ENCODE measurements at places on chromosomes 13 and 19.

DNA sequence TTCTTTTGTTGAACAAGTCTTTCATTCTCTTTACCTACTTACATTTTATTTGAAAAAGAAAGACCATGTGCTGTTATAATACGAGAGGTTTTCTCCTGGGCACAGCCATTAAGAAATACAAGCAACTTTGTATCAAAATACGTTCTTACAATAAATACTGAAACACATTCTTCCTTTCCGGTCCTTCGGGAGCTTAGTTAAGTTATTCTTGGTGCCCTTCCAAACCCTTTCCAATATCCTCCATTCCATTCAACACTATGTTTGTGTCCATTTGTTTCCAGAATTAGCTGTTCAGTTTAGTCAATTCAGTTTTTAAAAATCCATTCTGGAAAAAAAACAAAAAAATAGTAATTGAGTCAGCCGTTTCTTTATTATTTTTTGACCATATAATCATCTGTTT is 746.8 kb upstream of the SLC10A2 start:
- DNase-seq = no peak
- H3K27ac ChIP-seq = no peak overlapping the region
- no peak overlapping the region for H3K4me3 ChIP-seq
- H3K36me3 ChIP-seq = no peaks in the 10 kb centered on the region

- no peak for DNase-seq
- H3K4me3 ChIP-seq = no peak overlapping the region
- no peaks in the 10 kb centered on the region for H3K36me3 ChIP-seq
- H3K27me3 ChIP-seq = no peaks in the 10 kb centered on the region
- no peak overlapping the region for H3K27ac ChIP-seq
- H3K4me1 ChIP-seq = no peaks in the 10 kb centered on the region
Measured at GRCh38 chr13:80166352-80166751, 174.6 kb downstream of the SPRY2 start.

DNA sequence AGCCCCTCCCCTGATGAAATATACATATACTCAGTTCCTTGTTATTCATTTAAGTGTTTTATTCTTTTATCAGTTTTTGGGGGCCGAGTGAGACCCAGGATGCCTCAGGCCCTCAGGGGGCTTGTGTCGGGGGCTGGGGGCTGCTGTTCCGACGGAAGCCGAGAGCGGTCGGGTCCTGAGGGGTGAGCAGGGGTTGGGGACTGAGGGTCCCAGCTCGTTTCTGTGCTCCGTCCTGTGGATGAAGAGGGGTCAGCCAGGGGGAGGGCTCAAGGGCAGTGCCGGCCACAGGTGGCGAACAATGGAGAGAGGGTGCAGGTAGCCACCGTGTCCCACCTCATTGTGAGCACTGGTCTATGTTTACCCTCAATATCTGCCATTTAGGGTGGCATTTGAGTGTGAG is 1.9 kb downstream of the PCP2 start:
- no peak for DNase-seq
- H3K27ac ChIP-seq = no peak overlapping the region

DNA sequence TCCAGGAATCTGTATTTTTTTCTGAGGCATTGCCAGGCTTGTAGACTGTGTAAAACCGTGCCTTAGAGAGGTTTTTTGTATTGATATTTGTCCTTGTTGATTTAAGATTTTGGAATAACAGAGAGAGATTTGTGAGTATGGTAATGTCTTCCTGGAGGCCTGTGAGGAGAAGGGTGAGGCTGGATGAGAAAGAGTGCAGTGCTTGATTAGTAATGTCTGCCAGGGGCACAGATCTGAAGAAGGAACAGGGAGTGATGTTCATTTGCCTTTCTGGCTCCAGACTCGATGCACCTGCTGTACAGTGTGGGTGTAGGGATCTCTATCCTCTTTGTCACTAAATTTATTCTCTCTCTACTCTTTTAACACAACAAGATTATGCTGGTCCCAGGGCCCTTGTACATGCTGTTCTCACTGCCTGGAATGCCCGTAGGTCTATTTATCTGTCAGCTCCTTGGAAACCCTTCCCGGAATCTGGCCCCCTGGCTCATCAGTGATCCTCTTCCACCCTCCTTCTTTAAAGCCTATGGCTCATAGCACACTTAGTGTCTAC is 4.2 kb downstream of the FIZ1 start:
- no peak overlapping the region for H3K27ac ChIP-seq
- H3K4me1 ChIP-seq = peaks cover 12% of the 10 kb centered on the region
- peaks cover 44% of the 10 kb centered on the region for H3K36me3 ChIP-seq
- DNase-seq = no peak
- no peaks in the 10 kb centered on the region for H3K27me3 ChIP-seq
- H3K4me3 ChIP-seq = no peak overlapping the region

- no peak overlapping the region for H3K4me3 ChIP-seq
- DNase-seq = peak; percentile 54
- H3K27me3 ChIP-seq = peaks cover under 1% of the 10 kb centered on the region
- no peaks in the 10 kb centered on the region for H3K36me3 ChIP-seq
- no peak overlapping the region for H3K27ac ChIP-seq
Measured at GRCh38 chr19:39212375-39212742, 8.3 kb upstream of the SYCN start.

GRCh38 chr13:40187841-40188591 is 478.4 kb downstream of the FOXO1 start:
- no peaks in the 10 kb centered on the region for H3K36me3 ChIP-seq
- no peak for DNase-seq
- H3K4me1 ChIP-seq = peaks cover 20% of the 10 kb centered on the region

GRCh38 chr19:51810223-51810622 is 15.3 kb downstream of the FPR3 start:
- no peak overlapping the region for H3K27ac ChIP-seq
- peaks cover 36% of the 10 kb centered on the region for H3K4me1 ChIP-seq
- peak; percentile 31 for DNase-seq
- no peaks in the 10 kb centered on the region for H3K27me3 ChIP-seq
- no peak overlapping the region for H3K4me3 ChIP-seq

- peak; percentile 51 for DNase-seq
- H3K27me3 ChIP-seq = no peaks in the 10 kb centered on the region
- H3K27ac ChIP-seq = peak overlapping the region; percentile 97
Measured at GRCh38 chr13:30466841-30467252, 1.1 kb upstream of the HMGB1 start.

DNA sequence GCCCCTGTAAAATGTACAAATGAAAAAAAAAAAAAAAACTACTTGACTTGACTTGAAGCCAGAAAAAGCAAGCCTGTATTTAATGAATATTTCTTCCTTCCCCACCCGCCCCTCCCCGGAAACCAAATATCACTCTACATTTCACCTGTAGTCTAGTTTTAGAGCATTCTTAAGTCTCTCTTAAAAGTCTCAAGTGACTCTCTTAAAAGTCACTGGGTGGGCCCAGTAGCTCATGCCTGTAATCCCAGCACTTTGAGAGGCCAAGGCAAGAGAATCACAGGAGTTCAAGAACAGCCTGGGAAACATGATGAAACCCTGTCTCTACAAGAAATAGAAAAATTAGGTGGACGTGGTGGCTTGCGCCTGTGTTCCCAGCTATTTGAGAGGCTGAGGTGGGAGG is 72.0 kb downstream of the TSC22D1 start:
- no peak overlapping the region for H3K4me3 ChIP-seq
- no peaks in the 10 kb centered on the region for H3K27me3 ChIP-seq
- H3K4me1 ChIP-seq = no peaks in the 10 kb centered on the region
- no peak overlapping the region for H3K27ac ChIP-seq
- DNase-seq = no peak

GRCh38 chr13:28031220-28031895 is 42.9 kb upstream of the URAD start:
- H3K27ac ChIP-seq = no peak overlapping the region
- no peaks in the 10 kb centered on the region for H3K36me3 ChIP-seq
- H3K4me3 ChIP-seq = no peak overlapping the region
- peaks cover 4% of the 10 kb centered on the region for H3K27me3 ChIP-seq

- no peaks in the 10 kb centered on the region for H3K4me1 ChIP-seq
- DNase-seq = no peak
- no peak overlapping the region for H3K4me3 ChIP-seq
- no peak overlapping the region for H3K27ac ChIP-seq
Measured at GRCh38 chr13:112833551-112834257, 135.3 kb upstream of the MCF2L start.

DNA sequence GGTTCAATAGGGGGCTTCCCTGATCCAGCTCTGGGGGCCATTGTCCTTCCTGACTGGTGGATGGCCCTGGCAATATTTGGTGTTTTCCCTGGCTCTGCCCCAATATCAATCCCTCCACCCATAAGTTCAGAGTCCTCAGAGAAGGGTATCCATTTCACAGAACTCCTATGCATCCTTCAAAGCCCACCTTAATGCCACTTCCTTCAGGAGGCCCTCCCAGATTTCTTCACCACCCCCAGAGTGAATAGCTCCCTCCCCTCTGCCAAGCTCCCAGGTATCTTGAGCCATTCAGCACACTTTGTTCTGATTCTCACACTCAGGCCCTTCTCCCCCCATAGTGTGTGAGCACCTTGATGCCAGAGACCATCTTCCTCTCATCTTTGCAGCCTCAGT is 5.8 kb downstream of the PPP1R14A start:
- no peak overlapping the region for H3K27ac ChIP-seq
- no peaks in the 10 kb centered on the region for H3K27me3 ChIP-seq
- DNase-seq = no peak
- H3K4me1 ChIP-seq = no peaks in the 10 kb centered on the region
- no peaks in the 10 kb centered on the region for H3K36me3 ChIP-seq

- peak overlapping the region; percentile 76 for H3K27ac ChIP-seq
- peaks cover 42% of the 10 kb centered on the region for H3K36me3 ChIP-seq
- peaks cover 36% of the 10 kb centered on the region for H3K4me1 ChIP-seq
- no peak for DNase-seq
- peak overlapping the region; percentile 81 for H3K4me3 ChIP-seq
- H3K27me3 ChIP-seq = no peaks in the 10 kb centered on the region
Measured at GRCh38 chr19:49666120-49666444, 349 bp downstream of the BCL2L12 start.

GRCh38 chr19:54155694-54156093 is 3.8 kb downstream of the LENG1 start:
- H3K4me3 ChIP-seq = no peak overlapping the region
- H3K36me3 ChIP-seq = peaks cover 77% of the 10 kb centered on the region
- no peak for DNase-seq
- peaks cover 33% of the 10 kb centered on the region for H3K4me1 ChIP-seq

- no peaks in the 10 kb centered on the region for H3K27me3 ChIP-seq
- H3K27ac ChIP-seq = no peak overlapping the region
- DNase-seq = no peak
- H3K4me1 ChIP-seq = peaks cover 16% of the 10 kb centered on the region
- H3K36me3 ChIP-seq = no peaks in the 10 kb centered on the region
- H3K4me3 ChIP-seq = no peak overlapping the region
Measured at GRCh38 chr13:99040536-99041131, 62.8 kb upstream of the DOCK9 start.

- no peak overlapping the region for H3K4me3 ChIP-seq
- no peaks in the 10 kb centered on the region for H3K4me1 ChIP-seq
- no peaks in the 10 kb centered on the region for H3K27me3 ChIP-seq
- DNase-seq = peak; percentile 31
- H3K27ac ChIP-seq = no peak overlapping the region
- peaks cover 29% of the 10 kb centered on the region for H3K36me3 ChIP-seq
Measured at GRCh38 chr19:14149509-14149994, 13.2 kb upstream of the ASF1B start.

DNA sequence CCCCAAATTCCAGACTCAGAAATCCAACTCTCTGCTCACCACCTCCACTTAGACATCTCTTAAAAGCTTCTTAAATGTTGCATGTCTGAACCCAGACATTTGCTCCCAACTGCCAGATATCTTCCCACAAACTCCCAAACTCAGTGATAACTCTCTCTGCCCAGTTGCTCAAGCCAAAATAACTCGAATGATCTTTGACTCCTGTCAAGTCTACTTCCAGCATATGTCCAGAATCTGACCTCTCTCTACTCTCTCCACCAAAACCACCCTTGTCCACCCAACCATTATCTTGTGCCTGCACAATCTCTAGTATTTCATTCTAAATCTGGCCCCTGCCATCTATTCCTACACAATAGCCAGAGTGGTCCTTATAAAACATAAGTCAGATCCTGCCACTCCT is 99.3 kb downstream of the FGF14 start:
- DNase-seq = no peak
- H3K4me1 ChIP-seq = no peaks in the 10 kb centered on the region
- H3K36me3 ChIP-seq = no peaks in the 10 kb centered on the region
- no peak overlapping the region for H3K27ac ChIP-seq
- H3K4me3 ChIP-seq = no peak overlapping the region

DNA sequence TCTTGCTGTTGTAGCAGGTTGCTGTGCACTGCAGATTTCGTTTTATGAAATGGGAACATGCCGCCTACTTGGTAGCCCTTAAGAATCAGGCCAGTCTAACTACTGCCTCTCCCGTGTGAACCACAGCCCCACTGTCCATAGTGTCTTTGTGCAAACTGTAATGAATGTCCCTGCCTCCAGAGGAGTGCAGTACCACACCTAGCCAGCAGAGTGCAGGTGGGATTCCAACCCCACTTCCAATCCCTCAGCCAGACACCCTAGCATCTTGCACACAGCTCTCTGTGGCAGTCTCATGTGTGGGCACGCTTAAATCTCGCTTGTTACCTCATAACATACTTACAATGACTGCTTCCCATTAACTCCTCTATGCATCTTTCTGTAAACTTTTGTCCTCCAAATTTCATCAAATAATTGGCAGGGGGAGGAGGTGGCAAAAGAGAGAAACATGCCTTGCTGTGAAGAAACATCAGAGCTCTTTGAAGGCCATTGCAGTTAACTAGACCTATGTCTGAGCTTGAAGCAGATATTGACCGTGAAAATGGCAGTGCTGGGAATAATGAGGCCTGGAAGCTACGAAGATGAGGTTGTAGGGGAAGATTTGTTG is 47.2 kb downstream of the ZAR1L start:
- no peak overlapping the region for H3K27ac ChIP-seq
- no peaks in the 10 kb centered on the region for H3K4me1 ChIP-seq
- H3K27me3 ChIP-seq = peaks cover 4% of the 10 kb centered on the region
- peak; percentile 9 for DNase-seq

- no peak for DNase-seq
- H3K36me3 ChIP-seq = 0 out of 2 replicates have a peak, but pooled peaks cover 2% of the 10 kb centered on the region
- no peak overlapping the region for H3K4me3 ChIP-seq
- no peaks in the 10 kb centered on the region for H3K4me1 ChIP-seq
- no peak overlapping the region for H3K27ac ChIP-seq
Measured at GRCh38 chr19:10898633-10899032, 27.3 kb downstream of the CARM1 start.

GRCh38 chr13:37601648-37602440 is 3.3 kb upstream of the POSTN start:
- H3K27ac ChIP-seq = no peak overlapping the region
- H3K27me3 ChIP-seq = no peaks in the 10 kb centered on the region
- no peak overlapping the region for H3K4me3 ChIP-seq
- no peak for DNase-seq
- no peaks in the 10 kb centered on the region for H3K4me1 ChIP-seq
- H3K36me3 ChIP-seq = no peaks in the 10 kb centered on the region
